ENCODE measurements at places on chromosomes 7 and 10.

- no peak for DNase-seq
These were observed 11.3 kb upstream of the HABP2 start for GRCh38 chr10:113541549-113541927.

- no peak for DNase-seq
These were observed 66.7 kb upstream of the PDZD8 start for GRCh38 chr10:117441812-117442443.

GRCh38 chr10:29646960-29647461 lies 12.2 kb upstream of the SVIL start:
- DNase-seq: no peak

- DNase-seq: no peak
These were observed 346.9 kb upstream of the PRKCQ start for GRCh38 chr10:6926971-6927370.

DNA sequence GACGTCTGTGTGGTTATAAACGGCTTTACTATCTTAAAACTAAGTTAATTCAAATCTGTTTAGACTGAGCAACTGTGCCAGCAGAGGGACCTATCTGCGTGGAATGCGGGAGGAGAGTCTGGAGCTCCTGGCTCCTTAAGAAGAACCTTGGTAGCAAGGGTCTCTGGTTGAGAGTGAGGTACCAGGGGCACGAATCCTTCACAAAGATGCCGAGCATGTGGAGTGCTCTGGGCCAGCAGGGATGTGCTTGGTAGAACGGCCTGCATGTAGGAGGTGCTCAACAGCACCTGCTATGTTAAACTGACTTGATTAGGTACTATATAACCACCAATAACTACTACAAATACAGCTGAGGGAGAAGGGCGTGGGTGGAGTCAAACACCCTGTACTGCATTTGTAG lies 102.6 kb downstream of the VIPR2 start:
- no peak for DNase-seq
